ENCODE measurements at places on chromosomes 4 and X.

DNA sequence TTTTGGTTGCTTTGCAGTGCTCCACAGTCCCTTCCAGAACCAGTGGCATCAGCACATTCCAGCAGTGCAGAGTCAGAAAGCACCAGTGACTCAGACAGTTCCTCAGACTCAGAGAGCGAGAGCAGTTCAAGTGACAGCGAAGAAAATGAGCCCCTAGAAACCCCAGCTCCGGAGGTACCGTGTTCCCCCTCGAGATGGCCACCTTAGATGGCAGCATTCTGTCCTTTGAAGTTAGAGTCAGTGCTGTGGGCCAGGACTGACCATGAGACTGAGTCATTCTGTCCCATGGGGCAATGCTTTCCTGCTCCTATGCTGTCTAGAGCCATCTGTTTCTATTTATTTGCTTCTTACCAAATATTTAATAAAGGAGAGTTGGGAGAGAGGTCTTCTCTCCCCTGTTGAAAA is 112.3 kb downstream of the KLHL8 start:
- DNase-seq, result no peak

DNA sequence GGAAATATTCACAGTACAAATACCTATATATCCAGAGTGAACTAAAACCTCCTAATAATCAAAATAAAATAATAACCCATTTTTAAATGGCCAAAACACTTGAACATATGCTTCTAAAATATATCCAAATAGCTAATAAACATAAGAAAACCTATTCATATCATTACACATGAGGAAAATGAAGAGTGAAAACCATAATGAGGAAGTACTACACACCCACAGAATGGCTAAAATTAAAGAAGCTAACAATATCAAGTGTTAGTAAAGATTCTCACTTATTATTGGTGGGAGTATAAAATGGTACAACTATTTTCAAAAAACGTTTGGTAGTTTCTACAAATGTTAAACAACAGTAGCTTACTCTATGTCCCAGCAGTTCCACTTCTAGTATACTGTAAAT is 92.1 kb downstream of the KLHL13 start:
- DNase-seq, result no peak

DNA sequence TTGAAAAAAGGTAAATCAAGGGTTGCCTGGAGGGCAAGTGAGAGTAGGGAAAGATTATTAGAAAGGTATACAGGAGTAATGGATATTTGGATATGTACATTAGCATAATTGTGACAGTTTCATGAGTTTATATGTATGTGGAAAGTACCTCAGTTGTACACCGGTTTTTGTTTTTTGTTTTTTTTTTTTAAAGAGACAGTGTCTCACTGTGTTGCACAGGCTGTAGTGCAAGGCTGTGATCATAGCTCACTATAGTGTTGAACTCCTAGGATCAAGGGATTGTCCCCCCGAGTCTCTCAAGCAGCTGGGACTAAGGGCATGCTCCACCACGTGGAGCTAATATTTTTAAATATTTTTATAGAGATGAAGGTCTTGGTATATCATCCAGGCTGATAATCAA is 15.3 kb upstream of the HPGD start:
- no peak for DNase-seq

DNA sequence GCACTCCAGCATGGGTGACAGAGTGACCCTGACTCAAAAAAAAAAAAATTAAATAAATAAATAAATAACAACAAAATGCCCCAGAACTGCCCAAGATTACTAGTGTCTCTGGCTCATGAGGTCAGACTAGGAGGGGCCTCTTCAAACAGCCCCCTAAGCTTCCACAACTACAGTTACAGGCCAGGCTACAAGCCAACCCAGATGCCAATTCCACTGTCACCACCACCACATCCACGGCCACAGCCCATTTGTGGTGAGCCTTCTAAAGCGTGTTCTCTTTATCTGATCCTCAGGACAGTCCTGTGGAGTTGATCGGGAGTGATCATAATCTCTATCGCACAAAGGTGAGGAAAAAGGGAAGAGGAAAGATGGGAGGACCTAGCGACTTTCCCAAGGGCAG is 36.6 kb downstream of the IGFBP7 start:
- DNase-seq, result no peak

- no peak for DNase-seq
Measured at GRCh38 chr4:112857461-112857860, 192.0 kb upstream of the ANK2 start.

DNA sequence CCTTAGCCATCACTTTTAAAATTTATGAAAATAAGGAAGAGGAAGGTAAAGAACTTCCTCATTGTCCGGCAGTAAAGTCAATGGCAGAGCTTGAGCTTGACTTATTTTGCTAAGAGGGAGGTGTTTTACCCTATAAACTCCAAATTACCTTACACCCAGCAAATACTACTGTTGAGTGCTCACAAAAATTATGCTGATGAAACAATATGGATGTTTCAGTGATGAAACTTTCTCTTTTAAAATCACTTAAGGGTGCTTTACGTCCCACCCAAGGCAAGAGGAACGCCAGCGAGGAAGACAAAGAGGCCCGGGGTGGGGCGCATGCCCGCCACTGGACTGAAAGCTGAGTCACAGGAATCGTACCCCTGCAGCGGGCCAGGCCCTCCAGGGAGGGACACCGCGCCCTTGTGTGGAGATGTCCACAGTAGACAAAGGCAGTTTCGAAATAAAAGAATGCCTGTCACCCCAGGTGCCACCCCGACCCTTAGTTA is 560 bp upstream of the TMSB4X start:
- peak; percentile 53 for DNase-seq

Data from activated naive CD8-positive, alpha-beta T cell treated with anti-CD3 and anti-CD28 coated beads, Interleukin-2, amount 50 U/mL, for 24 hours (primary cell).